ENCODE measurements at places on chromosomes 4 and X.

GRCh38 chr4:10998846-10999245 is 314.3 kb upstream of the CLNK start:
- DNase-seq = no peak

DNA sequence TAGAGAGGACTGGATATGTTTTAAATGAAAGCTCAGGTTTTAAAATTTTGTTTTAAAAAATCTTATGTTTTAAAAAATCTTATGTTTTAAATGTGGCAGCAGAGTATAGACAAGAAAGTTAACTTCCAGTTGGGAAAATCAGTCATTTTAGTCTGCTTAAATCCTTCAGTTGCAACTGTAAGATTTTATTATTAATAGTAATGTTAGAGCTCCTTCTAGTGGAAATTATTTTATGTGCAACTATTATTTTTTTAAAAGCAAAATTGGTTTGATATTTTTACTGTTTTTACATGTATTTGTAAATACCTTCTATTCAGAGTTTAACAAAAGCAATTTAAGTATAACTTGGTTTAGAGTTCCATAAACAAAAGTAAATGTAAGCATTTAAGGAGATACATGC is 8.5 kb upstream of the NUDT6 start:
- DNase-seq = no peak

- DNase-seq = no peak
Observed at GRCh38 chr4:2954358-2955185, 8.6 kb downstream of the NOP14 start.

DNA sequence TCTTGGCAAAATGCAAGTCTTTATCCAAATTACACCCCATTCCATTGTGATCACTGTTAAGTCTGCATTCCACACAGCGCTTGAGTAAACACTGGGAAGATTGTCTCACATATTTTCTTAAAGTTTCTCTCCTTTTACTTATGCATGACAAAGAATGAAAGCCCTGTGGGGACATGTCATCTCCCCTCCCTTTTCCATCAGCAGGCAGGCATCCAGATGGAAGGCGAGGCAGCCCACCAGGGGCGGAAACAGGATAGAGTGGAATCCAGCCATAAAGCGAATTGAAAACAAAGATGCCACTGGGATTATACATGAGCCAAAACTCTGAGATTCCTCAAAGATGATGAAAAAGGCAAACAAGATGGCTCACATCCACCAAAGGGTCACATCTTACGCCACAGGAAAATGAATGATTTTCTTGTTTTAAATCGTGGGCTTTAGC is 78.2 kb downstream of the AFAP1 start:
- DNase-seq = no peak

- DNase-seq = no peak
Observed at GRCh38 chr4:174314770-174315169, 31.1 kb downstream of the CEP44 start.

DNA sequence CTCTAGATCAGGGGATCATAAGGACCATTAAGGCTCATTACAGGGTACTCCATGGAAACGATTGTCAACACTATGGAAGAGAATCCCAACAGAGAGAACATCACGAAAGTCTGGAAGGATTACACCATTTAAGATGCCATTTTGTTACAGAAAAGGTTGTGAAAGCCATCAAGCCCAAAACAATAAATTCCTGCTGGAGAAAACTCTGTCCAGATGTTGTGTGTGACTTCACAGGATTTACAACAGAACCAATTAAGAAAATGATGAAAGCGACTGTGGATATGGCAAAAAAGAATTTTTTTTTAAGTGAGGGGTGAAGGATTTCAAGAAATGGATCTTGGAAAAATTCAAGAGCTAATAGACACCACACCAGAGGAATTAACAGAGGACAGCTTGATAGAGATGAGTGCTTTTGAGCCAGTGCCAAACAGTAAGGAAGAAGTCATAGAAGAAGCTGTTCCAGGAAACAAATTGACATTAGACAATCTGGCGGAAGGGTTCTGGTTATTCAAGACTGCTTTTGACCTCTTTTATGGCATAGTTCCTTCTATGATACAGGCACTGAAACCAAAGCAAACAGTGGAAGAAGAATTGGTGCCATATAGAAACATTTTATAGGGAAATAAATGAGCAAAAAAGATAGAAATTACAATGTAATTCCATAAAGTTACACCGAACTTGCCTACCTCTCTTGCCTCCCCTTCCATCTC is 17.3 kb upstream of the LSM6 start:
- no peak for DNase-seq

DNA sequence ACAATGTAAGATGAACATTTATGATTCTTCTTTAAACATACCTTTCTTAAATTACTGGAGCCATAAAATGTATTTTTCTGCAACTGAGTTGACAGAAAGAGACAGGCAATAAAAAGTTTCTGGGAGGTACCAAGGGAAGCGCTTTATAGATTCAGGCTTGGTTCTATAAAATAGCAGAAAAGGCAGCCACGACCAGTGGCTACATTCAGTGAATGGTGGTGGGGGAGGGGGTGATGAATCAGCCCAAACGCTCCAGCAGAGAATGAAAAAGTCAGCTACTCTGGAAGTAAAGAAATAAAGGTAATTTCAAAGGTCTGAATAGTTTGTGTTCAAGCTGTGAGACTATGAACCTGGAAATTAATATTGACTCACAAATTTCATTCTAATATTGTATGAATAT is 456.1 kb downstream of the KCTD8 start:
- no peak for DNase-seq

- no peak for DNase-seq
Observed at GRCh38 chr4:38869511-38869910, 1.9 kb downstream of the FAM114A1 start.

DNA sequence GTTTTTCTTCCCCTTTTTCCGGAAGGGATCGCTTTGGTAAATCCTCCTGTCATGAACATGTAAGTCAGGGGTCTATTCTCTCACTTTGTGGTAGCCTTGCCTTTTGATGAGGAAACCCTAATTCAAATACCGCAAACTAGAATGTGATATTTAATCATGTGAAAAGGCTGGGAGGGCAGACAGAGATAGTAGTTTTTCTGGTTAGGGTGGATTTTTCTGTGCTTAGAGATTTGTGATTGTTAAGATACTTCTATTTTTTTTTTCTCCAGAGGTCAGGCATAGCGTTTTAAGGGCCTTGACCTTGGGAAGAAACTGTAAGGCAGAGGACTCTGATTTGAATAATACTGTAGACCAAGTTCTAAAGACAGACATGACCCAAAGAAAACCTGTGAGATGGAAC is 41.8 kb upstream of the PACRGL start:
- no peak for DNase-seq

GRCh38 chrX:128781506-128781905 is 729.3 kb upstream of the ACTRT1 start:
- no peak for DNase-seq

GRCh38 chr4:158777423-158778155 is 8.8 kb downstream of the FNIP2 start:
- DNase-seq = no peak

DNA sequence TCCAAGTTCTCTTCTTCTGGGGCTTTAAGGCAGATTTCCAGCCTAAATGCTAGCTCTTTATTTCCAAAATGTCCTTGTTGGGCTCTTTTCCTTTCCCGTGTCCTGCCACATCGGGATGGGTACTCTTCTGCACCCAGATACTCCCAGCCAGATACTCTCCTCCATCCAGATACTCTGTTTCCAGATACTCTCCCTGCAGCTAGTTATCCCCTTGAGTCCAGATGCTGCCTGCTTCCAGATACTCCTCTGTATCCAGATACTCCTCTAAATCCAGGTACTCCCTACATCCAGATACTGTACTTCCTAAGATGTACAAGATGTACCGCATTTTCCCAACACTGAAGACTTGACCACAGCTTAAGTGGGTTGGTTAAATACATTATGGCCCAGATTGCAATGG is 10.5 kb upstream of the XG start:
- DNase-seq = no peak

DNA sequence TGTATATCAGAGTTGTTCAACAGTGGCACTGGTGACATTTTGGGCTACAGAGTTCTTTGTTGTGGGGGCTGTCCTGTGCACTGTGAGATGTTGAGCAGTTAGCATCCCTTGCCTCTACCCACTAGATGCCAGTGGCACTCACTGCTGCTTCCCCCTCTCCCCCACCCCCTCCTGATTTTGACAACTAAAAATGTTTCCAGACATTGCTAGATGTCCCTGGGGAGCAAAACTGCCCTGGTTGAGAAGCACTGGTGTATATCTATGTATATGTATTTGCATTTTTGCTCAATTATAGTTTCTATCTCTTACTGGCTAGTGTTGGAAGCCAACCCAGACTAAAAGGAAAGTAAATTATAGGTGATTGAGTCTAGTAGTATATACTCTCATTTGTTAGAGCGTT is 2.4 kb downstream of the TMEM131L start:
- no peak for DNase-seq

DNA sequence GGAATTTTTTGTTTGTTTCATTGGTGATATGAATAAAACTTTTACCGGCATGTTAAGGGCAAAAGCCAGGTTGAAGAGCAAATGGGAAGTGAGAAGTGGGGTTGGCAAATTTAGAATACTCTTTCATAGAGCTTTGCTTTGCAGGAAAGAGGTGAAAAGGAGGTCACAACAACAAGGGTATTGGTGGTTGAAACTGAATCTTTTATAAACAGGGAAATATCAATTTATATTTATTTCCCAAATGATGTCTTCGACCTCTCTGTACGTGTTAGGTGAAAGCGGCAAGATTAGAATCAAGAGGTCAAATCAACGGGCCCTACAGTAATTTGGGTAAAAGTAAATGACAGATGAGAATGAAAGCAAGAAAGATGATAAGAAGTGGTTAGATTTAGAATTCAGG is 3.4 kb downstream of the SMR3A start:
- no peak for DNase-seq

DNA sequence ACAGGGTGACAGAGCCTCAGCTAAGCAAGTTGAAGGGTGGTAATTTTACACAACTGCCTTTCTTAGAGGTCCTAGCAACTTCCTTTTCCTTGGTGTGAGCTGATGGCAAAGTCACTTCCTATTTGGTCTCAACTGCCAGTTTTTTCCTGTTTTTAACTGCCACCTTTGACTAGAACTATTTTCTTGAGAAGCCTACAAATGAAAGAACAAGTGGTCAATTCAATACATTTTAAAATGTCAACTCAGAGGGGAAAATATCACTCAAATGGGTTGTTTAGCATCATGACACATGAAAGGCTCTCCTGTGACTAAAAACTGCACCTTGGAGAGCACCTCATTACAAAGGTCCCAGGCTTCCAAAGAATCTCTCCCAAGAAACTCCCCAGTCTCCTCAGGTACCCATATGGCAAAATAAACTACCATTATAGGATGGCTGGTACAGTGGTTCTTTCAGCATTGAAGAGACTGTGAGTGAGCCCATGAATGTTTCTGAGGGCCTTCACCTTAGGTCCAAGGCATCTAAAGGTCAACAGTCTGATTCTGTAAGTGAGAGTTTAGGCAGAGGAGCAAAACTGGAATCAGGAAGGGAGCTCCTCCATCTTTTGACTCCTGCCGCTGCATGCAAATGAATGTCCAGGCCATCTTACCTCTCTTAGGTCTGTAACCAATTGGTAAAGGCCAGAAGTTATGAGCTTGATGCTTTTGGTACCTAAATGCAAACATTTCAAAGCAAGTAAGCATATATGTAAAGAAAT is 5.5 kb upstream of the STK26 start:
- no peak for DNase-seq

DNA sequence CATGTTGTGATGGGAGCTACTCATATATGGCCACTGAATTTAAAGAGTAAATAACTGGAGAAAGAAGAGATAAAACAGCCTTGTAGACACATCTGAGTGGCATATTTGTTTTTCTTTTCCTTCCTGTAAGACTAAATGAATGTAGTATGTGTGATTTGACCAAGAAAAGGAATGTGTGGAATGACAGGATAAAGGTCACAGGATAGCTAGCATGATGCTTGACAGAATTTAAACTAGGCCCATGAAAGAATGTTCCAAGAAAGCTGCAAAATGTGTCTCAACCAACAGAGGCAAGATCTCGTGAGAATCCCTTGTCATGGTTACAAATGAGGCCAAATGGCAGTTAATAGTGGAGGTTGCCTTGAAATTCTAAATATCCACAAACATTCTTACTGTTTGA is 137.0 kb downstream of the KCNIP4 start:
- DNase-seq = no peak

DNA sequence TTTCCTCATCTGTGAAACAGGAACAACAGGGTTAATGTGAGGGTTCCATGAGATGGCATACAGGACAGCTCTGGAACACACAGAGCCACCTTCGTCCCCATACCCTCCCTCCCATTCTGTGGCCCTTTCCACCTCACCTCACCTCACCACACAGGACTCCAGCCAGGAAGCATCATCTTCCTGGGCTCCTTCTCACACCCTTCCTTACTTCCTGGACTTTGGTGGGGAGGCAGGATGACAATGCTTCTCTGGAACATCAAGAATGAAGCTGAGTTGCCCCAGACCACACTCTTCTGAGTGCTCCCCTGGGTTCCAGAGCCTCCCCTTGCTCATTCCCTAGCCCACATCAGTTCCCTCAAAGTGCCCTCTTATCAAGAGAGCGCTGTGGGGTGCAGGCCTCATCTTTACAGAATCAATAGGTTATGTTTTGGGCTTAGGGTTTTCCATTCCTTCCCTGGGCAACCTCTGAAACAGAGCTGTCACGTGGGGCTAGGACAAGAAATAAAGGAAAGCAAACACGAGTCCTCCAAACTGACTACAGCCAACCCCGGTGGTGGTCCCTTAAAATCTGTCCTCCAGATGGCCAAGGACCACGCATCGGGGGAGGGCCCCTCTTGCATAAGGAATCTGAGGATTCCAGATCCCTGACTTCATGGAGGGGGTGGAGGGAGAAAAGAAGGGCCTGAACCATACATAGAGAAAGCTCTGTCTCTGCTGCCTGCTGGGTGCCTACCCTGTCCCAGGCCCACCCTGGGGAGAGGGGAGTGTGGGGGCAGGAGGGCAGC is 74.4 kb upstream of the ATP6AP2 start:
- no peak for DNase-seq

DNA sequence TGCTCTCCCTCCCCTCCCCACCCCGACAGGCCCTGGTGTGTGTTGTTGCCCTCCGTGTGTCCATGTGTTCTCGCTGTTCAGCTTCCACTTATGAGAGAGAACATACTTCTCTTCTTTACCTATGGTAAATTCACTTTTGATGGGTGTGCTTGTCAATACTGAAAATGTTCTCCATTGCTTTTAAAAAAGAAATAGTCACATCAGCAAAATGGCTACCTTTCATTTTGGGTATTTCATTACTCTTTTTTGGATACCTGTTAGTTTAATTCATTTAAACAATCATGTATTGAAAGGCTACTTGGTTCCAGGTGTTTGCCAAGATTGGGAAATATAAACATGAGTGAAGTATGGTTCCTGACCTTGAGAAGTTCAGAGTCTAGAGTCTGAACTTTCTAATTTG is 107.4 kb upstream of the PITX2 start:
- no peak for DNase-seq

- no peak for DNase-seq
Observed at GRCh38 chrX:118614150-118614549, 113.3 kb upstream of the IL13RA1 start.

- no peak for DNase-seq
Observed at GRCh38 chr4:89156174-89156914, 45.0 kb downstream of the TIGD2 start.

- DNase-seq = no peak
Observed at GRCh38 chr4:153497988-153498967, 32.1 kb downstream of the TMEM131L start.

Measured in cortex of kidney (tissue), 1 donor.